ENCODE measurements at places on chromosomes 4 and X.

DNA sequence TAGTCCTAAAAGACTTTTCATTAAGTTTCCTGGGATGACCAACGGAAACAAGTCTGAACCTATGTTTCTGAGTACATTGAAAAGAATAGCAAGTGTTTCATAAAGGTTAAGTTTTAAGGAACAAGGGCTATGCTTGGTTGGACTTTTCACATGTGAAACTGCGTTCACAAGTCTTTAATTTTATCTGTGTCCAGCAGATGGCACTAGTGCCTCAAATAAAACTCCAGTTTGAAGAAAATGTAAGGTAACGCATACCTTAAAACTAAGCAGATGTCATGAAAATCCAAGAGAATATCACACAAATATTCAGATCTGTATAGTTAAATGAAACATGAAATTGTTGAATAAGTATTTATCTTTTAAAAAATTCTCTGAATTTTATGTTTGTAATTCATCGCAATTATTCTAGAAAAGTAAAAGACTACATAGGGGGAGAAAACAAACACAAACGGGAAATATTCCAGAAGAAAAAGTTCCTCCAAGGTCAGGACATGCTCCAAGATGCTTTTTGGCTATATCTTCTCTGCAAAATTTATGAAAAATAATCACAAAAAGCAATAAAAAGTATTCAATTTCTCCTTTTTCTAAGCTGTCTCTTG lies 89.6 kb upstream of the MAD2L1 start:
- no peak for DNase-seq

DNA sequence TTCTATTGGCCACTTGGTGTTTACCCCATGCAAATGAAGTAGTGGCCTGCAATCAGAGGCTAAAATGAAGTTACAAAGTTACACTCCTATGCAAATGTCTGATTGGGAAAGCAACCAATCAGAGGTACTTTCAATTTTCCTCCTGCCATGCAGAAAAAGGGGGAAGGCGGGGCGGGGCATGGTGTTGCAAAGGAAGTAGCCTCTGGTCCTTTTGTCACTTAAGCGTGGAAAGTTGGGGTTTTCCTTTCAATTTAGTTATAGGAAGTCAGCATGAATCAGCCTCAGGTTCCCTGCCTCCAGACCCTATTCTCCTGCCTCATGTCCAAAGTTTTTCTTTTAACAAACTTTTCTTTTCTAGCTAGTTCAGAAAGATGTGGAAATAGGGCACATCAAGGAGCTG lies 69.3 kb downstream of the GPC4 start:
- no peak for DNase-seq

DNA sequence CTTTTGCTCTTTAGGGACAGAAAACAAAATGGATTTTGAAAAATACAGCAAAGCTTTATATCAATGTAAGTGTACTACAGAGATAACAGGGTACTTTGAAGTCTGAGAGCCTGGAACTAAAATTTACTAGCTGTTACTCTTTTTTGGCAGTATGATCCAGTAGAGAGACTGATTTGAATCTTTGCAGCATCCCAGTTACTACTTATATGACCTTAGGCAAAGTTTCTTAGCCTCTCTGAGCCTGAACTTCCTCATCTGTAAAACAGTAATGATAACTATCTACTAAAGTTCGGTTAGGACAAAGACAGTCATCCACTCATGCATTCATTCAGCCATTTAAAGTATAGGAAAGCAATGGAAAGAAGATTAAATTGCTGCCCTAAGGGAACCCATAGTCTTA lies 10.1 kb downstream of the BRWD3 start:
- DNase-seq: no peak

DNA sequence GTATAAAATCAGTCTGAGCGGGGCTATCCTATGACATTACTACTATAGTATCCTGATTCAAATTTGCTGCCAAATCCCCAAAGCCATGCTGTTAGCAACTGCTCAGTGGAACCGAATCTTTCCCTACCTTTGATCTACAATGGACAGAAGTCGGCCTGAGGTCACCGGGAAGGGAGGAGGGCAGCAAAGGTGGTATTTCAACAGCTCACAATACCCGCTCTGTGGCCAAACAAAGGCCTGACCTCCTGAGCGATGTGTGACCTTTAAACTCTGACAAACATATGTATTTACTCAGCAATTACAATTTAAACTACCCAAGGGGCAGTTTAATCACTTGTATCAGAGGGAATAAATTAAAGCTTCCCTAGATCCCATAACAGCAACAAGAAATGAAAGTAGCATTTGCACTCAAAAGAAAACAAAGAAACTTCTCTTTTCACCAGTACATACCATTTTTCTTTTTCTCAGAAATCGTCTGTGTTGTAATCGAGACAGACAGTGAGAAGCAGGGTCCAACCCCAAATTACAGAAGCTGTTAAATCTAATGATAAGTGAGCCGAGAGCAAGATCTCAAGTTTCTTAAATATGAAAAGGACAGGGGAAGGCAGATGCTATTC lies 11.6 kb upstream of the TMEM128 start:
- DNase-seq: no peak

- DNase-seq: no peak
Measured at GRCh38 chr4:4677556-4678522, 136.0 kb upstream of the STX18 start.

GRCh38 chr4:168540503-168541265 lies 43.8 kb downstream of the PALLD start:
- no peak for DNase-seq

DNA sequence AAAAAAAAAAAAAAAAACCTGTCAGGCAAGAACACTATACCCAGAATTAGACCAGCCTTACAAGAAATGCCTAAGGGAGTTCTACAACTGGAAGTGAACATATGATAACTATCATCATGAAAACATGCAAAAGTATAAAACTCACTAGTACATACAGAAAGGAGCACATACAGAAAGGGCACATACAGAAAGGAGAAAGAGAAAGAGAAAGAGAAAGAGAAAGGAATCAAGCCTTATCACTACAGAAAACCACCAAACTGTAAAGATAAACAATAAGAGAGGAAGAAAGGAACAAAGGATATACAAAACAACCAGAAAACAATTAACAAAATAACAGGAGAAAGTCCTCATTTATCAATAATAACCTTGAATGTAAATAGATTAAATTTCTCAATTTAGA lies 50.4 kb downstream of the PHKA1 start:
- DNase-seq: no peak

DNA sequence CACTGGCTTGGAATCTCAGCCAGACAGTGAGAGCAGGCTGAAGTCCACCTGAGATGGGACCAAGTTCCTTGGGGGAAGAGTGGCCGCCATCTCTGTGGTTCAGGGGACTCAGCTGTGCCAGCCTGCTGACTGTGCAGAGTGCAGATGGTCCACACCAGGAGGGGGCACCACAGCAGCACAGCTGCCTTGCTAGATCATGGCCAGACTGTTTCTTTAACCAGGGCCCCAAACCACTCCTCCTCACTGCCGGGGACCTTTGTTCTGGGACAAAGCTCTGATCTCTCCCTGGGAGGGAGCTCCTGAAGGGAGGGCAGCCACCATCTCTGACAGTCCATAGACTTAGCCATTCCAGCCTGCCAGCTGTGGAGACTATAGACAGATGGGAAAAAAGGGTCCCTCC lies 2189.6 kb downstream of the PCDH7 start:
- DNase-seq: no peak

- DNase-seq: no peak
Measured at GRCh38 chr4:122623637-122624166, 2.8 kb upstream of the IL21 start.

Measured in stimulated activated CD4-positive, alpha-beta T cell treated with anti-CD3 and anti-CD28 coated beads, Interleukin-12 subunit alpha, Interleukin-12 subunit beta, amount 100 ng/mL, for 4 hours (primary cell).